ENCODE measurements at places on chromosomes 12 and 14.

GRCh38 chr12:110600254-110600653, 13.7 kb upstream of the TCTN1 start:
- no peak for DNase-seq

DNA sequence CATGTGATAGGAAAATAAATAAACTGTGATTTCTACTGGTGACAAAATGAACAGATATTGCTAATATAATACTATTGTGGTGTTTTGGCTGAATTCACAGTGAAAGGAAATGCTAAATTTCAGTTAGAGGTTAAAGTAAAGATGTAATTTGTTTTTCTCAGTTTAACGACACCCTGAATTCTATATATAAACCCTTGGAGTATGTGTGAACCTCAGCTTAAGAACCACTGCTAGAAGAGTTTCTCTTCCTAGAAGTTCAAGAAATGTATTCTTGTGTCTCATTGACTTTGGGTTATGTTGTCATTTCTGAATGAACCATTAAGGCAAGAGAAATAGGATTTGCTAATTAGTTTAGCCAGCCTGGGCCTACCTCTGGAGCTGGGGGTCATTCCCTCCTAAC, 8.2 kb downstream of the FBXO34 start:
- DNase-seq = no peak

- DNase-seq = no peak
Observed at GRCh38 chr12:122988612-122989212, 8.2 kb downstream of the ARL6IP4 start.

- no peak for DNase-seq
Observed at GRCh38 chr12:124082012-124082411, 109.0 kb downstream of the ZNF664 start.

DNA sequence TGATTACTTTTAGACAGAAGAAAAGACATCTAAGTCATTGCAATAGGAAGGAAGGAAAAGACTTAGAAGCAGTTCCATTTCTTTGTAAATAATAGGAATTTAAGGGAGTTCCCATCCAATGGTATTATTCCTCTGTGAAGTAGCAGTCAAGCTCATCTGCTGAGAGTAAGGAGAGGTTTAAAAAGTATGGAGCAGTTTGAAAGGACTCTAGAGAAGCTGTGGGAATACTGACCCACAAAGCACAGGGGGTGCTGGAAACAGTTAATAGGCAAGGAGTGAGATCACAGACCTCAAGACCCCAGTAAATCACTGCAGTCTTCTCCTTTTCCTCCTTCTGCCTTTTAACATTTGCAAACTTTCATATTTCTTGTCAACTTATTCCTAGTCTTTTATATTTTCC, 428.5 kb downstream of the ADAMTS20 start:
- DNase-seq = no peak

DNA sequence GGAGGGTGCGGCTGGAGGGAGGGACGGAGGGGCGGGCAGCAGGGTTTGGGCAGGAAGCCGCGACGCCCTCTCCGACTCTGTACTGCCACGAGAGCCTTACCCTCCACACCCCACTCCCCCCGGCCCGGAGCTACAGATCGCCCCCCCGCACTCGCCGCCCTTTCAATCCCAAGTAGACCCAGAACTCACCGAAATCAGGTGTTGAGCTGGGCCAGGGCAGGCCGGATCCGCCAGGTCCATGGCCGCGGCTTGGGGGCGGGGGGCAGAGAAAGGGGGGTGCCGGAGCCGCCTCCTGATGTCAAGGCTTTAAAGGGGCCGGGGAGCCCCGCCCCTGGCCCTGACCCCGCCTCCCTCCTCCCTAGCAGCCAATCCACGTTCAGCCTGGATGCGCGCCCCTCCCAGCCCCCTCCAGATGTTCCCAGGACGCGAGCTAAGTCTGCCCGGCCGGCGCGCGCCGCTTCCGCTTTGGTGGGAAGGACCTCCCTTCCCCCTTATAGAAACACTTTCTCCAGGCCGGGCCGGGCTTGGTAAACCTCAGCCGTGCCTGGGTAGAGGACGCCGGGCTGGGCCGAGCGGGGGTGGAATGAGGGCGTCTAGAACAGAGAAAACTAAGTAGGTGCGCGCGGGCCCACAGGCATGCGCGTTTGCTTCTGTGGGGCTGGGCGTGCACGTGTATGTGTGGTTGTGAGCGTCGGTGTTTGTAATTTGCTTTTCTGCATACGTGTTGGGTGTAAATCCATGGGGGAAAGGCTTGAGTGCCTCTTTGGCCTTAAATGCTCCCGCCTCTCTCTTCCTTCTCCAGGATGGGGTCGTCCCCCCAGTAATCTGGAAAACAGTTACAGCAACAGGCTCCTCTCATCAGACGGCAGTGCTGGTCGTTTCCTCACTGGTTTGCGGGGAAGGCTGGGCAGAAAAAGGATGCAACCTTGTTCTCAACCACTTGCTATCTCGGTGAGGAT, at the start of gene NCKAP5L:
TSS of gene NCKAP5L (minus strand) at position 281 of the 959 bp plus-strand sequence. CDS start 24,369 bp downstream, outside the sequence.
- DNase-seq = peak; percentile 93

GRCh38 chr14:24959791-24960331, 90.1 kb downstream of the STXBP6 start:
- DNase-seq = no peak

DNA sequence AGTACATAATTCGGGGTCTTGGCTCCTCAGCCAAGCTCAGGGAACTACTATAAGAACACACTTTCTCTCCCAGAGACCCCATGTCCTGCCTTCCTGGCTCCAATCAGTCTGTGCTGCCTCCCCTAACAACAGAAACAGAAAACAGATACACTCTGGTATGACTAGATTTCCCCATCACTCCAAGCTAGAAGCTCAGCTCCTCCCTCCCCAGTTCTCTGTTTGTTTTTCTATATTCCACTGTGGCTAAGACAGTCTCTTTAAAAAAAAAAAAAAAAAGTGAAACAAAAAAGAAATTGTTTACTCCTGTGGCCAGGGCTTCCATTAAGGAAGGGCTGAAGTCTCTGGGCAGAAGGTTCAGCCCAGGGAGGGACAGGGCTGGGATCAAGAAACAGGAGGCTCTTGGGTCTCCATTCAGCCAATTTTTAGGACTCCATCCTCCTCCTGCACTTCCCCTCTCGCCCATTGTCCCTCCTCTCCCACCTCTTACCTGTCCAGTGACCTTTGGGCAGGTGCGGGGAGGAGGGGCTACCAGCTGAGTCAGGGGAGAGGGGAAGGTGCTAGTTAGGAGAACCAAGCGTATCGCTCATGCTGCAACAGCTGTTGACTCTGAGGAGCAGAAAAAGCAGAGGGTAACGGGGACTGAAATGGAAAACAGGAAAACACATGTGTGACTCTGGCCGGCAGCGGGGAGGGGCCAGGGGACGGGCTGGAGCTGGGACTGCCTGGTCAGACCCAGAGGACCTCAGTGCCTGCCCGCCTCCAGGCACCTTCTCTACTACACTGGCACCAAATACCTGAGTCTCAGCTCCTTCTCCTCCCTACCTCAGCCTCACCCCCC, 4.1 kb upstream of the SLC7A7 start:
- no peak for DNase-seq

DNA sequence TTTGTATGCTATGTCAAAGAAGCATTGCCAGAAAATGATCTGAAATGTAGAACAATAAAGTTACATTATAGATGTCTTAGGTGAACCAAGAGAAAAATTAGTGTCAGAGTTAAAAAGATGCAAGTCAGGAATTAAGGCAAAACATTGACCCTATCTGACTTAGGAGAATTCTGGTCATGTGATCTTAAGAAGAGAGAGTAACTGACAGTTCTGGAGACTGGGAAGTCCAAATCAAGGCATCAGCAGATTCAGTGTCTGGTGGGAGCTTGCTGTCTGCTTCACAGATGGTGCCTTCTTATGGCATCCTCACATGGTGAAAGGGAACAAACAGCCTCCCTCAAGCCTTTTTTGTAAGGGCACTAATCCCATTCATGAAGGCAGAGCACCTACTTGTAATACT, 42.8 kb downstream of the BICD1 start:
- DNase-seq = no peak

DNA sequence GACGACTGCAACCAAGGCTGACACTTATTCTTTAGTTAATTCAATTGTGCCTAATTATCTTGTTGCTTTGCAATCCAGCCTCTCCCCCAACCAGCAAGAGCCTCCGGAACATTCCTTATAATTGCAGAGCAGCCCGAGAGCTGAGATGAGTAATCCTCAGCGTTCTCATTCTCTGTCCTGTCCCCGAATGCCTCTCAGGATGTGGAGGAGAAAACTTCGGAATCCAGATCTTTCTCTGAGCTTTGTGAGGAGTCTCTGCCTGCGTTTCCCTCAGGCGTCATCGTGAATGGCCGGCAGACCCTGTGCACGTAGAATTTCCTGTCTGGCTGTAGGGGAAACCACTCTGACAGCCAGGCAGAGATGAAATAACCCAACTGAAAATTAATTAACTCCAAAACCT, 160.5 kb upstream of the DIO3 start:
- no peak for DNase-seq

DNA sequence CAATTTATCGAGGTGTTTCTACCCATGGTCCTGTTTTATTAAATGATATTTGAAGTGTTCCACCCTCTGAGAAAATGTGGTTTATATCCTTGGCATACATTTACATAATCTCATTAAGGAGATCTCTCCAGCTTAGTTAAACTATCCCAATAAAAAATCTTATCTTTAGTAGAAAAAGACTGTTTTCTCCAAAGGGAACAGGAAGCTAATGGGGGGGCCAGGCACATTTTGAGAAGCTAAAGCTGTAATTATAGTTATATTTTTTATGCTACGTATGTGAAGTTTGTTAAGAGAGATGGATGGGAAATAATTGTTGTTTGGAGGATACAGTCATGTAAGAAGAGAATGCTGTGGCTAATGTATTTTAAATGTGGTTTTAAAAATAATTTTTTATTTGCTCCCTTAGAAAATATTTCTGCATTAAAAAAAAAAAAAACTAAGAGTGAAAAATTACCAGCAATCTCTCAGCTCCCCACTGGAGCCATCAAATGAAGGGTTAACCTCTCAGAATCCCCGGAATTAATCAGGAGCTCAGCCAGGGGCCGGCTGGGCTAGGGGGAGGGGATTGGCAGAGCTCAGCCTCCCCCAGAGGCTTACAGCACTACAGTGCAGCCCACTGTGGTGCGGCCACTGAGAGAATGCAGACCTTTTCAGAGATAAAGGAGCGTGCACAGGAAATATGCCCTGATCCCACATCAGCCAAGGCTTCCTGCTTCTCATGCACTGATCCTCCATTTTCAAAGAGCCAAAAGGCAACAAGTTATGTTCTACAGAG, 185.8 kb downstream of the EGLN3 start:
- DNase-seq = no peak

GRCh38 chr12:27237790-27238771, 6.0 kb upstream of the STK38L start:
- DNase-seq = no peak

DNA sequence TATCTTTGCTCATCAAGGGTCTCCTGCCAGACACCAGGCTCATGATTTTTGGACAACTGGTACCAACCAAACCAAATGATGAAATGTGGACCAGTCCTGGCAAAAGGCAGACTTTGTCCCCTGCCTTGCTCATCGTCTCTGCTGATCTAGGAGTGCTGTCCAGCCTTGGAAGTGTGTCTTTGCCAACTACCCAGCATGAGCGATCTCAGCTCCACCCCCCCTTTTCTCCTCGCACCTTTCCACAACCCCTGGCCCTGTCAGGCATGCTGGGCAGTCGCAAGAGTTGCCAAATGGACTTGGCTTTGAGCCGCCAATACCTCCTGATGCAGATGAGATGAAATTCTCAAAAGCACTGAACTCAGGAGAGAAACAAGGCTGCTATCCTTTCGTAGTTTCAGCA, 174.3 kb downstream of the KCNA5 start:
- DNase-seq = no peak

DNA sequence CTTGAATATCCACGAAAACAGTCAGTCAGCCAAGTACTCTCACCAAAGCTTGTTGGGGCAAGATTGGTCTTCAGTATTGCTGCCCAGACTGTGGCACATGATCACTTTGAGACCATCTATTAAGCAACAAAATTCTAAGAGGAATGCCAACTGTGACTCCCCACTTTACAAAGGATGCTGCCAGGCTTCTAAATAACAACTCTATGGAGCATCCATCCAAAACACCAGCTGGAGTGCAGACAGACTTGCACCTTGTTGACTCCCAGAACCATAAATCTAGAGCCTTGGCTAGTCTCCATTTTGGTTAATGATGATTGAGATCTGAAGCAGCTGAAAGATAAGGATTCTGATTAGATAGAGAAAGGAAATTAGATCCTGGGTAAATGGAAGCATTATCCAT, 132.8 kb downstream of the DIO2 start:
- DNase-seq = no peak

- no peak for DNase-seq
Observed at GRCh38 chr14:50479041-50479440, 53.3 kb downstream of the MAP4K5 start.

DNA sequence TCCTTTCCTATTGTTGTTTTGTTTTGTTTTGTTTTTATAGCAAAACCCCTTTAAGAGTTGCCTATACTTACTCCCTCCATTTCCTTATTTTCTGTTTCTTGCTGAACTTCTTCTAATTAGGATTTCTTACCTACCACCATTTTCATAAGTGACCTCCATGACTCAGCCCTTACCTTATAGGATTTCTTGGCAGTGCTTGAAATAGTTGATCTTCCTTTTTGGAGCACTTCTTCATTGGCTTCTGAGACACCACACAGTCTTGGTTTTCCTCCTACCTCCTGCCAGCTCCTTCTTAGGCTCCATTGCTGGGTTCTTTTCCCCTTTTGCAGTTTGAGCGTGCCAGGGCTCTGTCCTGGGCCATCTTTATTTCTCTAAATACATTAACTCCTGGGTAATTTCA, 23.4 kb upstream of the EID3 start:
- no peak for DNase-seq

DNA sequence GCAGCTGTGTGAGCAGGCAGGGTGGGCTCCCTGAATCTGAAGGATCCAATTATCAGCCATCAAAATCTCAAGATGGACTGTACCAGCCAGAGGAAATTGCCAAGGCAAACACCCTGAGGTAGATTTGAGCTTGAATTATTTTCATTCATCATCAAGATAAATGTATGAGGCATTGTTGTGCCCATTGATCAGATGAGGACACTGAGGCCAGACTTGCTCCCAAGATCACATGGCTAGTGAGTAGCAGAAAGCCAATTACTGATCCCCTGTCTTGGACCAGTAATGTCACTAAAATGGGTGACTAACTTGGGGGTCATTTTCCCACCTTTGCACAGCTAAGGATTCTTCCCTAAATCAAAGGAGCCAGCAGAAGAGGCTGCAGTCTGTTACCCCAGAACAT, 20.9 kb upstream of the CMKLR1 start:
- DNase-seq = no peak

DNA sequence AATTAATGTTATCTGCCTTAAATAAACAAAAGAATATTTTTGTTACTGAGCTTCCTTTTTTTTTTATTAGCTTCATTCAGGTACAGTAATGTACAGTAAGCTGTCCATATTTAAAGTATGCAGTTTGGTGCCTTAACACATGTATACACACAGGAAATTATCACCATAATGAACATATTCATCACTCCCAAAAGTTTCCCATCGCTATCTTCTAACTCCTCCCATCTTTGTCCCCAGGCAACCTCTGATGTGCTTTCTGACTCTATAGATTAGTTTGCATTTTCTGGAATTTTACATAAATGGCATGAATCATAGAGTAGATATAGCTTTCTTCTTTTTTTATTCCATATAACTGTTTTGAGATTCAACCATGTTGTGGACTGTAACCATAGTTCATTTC, 193.0 kb downstream of the TRHDE start:
- DNase-seq = no peak

Measured in mesothelial cell of epicardium (in vitro differentiated cells).